ENCODE measurements at places on chromosomes 7 and 10.

DNA sequence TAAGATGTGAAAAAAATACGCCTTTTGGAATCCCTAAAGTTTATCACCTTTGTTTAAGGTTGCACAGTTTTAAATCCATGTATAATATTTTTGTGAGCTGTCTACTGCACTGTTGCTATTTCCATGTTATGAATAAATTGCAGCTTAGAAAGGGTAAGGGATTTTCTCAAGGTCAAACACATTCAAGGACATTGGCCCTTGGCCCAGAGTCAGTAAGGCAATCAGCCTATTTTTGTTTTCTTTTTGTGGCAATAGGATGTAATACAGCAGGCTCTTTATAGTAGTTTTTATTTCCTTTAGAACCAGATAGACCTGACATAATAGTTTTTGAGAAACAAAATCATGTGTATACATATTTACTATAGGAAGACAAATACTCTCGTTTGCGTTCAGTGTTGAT, 219.8 kb downstream of the ACTR3B start:
- DNase-seq, result no peak

DNA sequence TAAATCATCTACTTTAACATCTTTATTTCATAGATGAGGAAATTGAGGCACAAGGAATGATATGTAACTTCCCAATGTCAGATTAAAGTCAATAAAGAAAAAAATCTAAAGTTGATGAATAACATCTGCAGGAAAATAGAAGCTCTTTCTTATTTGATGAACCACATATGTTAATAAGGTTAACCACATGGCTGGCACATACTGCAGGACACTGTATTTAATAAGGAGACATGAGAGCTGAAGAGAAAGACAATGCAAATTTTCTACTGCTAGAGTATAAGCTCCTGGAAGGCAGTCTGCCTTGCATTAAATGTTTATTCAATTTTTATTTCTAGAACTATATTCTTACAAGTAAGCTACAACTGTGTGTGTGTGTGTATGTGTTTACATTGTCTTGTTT, 4.4 kb downstream of the RAB11FIP2 start:
- no peak for DNase-seq

DNA sequence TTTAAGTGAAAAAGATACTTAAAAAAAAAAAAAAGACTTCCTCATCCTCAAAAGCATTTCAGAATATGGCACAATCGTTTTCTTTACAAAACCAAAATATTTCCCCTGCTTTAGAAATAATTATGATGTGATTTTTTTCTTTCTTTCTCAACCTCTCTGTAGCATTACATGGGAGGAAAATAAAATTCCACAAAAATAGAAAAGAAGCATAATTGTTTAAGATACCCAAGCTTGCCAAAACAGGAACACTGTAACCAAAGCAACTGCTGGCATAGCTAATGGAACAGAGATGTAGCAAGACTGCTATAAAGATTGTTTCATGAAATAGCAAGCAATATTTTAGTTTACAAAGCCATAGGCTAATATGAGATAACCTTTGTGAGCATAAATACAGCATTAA, 75.6 kb upstream of the GPR22 start:
- DNase-seq, result no peak

DNA sequence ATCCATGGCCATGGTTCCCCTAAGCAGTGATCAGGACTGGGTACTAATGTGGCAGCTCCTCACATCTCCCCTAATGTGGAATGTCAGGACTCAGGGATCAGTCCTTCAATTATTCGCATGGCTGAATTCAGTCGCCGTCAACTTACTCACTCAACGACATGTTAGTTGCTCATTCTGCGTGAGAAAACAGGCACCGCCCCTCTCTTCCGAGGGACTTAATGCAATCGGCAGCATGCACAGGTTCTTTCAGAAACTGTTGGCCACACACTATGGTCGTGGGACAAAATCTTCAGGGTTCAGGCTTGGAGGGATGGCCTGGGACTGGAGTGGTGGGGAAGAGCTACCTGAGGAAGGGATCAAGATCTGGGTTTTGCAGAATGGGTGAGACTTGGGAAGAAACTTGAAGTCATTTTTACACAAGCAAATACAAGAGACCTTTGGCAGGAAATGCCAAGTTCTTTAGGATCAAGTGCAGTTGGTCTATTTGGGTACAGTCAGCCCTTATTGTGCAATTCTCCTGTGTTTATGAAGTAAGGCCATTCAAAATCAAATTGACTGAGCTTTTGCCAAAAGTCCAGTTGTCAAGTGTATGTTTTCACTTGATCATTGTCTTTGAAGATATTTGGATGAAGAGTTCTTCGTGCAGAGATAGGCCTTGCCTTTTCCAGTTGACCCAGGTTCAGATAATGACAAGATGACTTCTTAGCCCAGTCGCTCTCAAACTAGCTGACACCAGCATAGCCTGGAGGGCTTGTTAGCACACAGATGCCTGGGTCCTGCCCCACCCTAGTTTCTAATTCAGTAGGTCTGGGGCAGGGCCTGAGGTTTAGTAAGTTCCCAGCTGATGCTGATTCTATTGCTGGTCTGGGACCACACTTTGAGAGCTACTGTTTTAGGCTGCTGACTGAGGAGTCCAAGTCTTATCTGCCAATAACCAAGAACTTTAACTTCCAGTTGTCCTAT, 48.5 kb downstream of the LRRC18 start:
- no peak for DNase-seq

- no peak for DNase-seq
Observed at GRCh38 chr10:118670472-118671124, 75.2 kb upstream of the PRLHR start.

GRCh38 chr7:39589323-39590111, 23.3 kb downstream of the YAE1 start:
- peak; percentile 39 for DNase-seq

DNA sequence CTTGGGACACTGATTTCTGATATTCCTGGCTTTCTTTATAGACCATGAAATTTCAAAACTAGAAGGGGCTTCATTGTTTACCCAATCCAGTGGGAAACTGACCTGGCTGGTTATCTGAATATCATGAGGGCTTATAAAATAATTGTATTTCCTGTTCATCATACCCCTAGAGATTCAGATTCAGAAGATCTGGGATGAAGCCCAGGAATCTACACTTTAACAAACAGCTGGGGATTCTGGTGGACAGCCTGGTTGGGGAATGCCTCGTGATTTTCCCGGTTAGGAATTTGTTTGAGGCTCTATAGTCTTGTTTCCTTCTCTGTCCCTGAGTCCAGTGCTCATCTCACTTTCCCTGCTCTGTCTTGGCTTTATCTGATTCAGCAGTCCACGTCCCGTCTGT, 110.3 kb downstream of the ADRA2A start:
- DNase-seq, result no peak

DNA sequence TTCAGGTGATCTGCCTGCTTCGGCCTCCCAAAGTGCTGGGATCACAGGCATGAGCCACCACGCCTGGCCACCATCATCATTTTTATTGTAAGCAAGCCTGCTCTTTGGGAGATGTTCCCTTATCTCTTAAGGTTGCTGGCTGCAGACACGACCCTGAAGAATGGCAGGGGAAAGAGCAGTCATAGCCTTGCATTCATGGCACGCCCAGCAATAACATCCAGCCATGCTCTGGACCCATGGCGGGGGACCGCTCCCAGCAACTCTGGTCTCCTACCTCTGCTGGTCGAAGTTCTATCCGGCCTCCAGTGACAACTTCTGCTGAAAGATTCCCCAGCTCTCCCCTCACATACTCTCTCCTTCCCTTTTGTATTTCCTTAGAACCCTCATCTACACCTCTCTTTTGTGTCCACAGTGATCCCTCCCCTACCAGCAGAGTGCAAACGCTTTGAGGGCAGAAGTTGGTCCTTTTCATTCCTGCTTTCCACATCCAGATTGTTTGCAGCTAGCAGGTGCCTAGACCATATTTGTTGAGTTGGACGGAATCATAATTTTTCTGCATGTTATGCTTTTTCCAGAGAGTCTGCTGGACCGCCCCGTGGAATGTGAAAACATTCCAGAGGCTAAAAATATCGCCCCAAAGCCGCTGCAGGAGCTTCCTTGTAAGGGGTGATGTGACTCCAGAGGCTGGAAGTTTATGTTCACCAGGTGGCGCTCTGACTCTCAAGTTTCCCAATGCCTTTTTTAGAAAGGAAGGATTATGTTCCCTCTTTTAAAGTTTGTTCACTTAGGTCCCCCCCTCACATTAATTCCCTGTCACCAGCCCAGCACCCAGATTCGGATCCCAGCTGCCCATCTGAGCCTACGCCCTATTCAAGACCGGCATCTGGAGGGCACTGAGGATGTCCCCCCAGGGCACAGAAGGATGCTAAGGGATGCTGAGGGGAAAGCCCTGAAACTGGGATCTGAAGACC, 4.3 kb upstream of the MARVELD1 start:
- peak; percentile 31 for DNase-seq

GRCh38 chr7:151539088-151539671, 19.5 kb upstream of the RHEB start:
- no peak for DNase-seq

GRCh38 chr10:73576178-73576889, 14.8 kb downstream of the USP54 start:
- DNase-seq, result no peak

DNA sequence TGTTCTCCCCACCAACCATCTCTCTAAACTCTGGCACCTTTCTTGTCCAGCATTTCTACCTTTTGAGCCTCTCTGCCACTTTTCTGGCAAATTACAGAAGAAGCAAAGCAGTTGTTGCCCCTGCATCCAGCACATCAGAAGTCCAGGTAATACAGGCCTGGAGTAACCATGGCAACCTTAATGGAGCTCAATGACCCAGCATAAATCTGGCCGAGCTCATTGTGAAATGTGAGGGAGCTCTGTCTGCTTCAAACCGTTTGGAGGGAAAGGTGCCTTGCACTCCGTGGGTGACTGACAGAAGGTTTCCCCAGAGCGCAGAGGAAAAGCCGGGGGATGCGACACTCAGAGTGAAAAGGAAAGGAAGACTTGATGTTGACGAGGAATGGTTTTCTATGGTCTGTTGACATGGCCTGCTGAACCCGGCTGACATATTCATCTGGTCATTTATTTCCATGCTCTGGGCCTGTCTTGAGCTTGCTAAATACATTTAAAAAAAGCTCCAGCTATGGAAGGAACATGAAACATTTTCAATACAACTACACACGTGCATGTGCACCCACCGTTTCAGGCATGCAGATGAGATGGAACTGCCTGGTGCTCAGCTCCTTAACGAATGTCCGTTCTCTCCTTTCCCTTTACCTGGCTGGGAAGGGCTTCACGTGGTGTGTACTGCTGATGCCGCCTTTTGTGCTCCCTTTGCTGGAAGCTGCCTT, 74.9 kb downstream of the ADRA2A start:
- DNase-seq, result no peak

DNA sequence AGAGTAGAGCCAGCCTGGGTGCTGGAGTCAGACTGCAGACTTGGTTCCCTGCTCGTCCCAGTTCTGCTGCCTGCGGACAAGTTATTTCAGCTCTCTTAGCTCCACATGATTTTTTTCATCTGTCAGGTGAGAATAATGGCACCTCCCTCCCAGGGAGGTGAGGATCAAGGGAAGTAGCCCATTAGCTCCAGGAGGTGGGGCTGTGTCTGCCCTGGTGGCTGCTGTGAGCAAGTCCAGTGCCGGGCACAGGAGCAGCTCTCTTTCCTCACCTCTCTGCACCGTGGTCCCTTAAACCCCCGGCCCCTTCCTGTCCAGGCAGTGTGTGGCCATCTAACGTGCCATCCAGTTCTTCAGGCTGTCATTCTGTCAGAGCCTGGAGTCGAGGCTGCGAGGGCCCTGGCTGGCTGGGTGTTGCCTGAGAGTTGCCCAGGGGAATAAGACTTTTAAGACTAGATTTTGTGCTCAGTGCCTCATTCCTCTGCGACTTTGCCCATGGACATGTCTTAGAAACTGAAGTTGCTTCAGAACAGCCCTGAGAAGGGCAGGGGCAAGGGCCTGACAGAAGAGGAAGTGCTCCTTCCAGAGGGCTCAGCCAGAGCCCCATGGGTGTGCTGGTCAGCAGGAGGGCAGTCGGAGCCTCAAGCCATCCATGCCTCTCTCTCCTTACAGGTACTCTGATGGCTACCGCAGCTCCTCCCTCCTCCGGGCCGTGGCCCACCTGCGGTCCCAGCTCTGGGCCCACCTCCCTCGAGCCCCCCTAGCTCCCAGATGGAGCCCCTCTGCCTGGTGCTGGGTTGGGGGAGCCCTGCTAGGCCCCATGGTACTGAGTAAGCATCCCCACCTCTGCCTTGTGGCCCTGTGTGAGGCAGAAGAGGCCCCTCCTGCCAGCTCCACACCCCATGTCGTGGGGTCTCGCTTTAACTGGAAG, 5.0 kb downstream of the ABCB8 start:
- DNase-seq, result no peak

DNA sequence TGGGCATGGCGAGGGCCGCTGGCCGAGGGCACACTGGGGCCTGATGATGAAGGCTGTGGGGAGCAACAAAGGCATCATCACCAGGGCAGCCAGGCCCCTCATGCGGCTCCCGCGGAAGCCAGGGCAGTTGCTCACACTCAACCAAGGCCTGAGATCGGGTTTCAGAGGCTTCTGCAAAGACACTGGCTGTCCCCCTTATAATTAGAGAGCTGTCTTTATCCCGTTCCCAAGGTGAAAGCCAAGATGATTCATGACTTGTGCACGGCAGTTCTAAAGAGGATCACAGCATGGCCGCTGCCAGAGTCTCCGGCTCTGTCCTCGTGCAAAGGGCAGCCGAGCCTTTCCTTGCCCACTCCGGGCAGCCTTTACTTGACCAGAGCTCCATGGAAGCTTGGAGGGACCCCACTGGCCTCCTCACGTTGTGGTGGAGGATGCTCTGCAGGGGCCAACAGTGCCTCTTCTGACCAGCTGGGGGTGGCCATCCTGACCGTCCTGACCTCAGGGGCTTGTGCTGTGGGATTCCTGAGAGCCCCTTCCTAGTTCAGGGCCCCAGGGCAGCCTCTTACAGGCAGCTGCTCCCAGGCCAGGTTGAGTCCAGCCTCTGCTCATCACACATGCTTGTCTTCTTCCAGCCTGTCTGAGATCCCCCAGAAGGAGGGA, 82.3 kb downstream of the PRKAG2 start:
- DNase-seq, result no peak

- no peak for DNase-seq
Observed at GRCh38 chr10:115046686-115047236, 46.4 kb upstream of the ATRNL1 start.

- no peak for DNase-seq
Observed at GRCh38 chr7:47404010-47404409, 177.9 kb downstream of the TNS3 start.

GRCh38 chr10:70853038-70853437, 35.3 kb downstream of the PCBD1 start:
- no peak for DNase-seq

GRCh38 chr7:21767300-21767900, 178.3 kb downstream of the CDCA7L start:
- peak; percentile 2 for DNase-seq

- DNase-seq, result no peak
Observed at GRCh38 chr7:3066506-3066905, 22.8 kb upstream of the CARD11 start.

GRCh38 chr7:12028508-12028907, 182.6 kb upstream of the TMEM106B start:
- no peak for DNase-seq

- DNase-seq, result no peak
Observed at GRCh38 chr10:77723376-77723775, 85.8 kb upstream of the KCNMA1 start.

DNA sequence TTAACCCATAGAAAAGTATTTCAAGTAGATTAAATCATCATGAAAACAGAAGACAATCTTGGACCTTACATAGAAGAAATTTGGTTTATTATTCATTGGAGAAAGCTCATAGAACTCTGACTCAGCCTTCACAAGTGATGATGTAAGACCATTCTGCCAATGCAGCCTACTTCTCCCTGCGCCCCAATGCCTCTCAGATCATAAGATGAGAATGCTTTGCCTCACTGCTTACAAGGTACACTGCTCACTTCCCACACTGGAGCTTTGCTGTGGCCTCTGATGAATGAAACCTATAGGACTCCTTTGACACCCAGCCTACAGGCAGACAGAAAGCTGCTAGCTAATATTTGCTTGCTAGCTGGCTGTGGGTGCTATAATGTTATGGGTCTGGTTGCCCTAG, 569.4 kb upstream of the STEAP1 start:
- DNase-seq, result no peak

Measured in stimulated activated CD4-positive, alpha-beta T cell treated with anti-CD3 and anti-CD28 coated beads, Interleukin-12 subunit alpha, Interleukin-12 subunit beta, amount 100 ng/mL, for 24 hours (primary cell).